Suppressor macrophage (primary cell): ENCODE measurements at places on chromosomes 16 and 17.

GRCh38 chr16:82736224-82736623 is 109.5 kb downstream of the CDH13 start:
- no peak for DNase-seq

GRCh38 chr17:18008496-18009268 is 30.3 kb downstream of the ATPAF2 start:
- no peak for DNase-seq

GRCh38 chr17:60905709-60906108 is 228.1 kb downstream of the BCAS3 start:
- DNase-seq: no peak

- DNase-seq: peak; percentile 58
Measured at GRCh38 chr17:40485851-40486521, 15.4 kb downstream of the TNS4 start.

GRCh38 chr17:38725066-38725465 is 5.1 kb upstream of the CISD3 start:
- DNase-seq: no peak

DNA sequence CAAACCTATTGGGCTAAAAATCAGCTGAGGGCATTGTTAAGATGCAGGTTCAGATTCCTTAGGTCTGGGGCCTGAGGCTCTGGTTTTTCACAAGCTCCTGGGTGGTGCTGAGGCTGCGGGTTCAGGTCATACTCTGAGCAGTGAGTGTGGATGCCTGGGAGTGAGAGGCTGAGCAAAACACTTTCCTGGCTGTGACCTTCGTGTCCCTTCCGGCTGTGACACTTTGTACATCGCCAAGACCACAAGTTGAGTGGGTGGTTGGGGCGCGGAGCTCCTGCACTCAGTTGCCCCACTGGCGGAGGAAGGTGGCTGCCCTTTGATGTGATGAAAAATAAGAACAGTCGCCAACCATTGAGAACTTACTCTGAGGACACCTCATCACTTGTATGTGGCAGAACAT is 24.8 kb downstream of the CCR7 start:
- no peak for DNase-seq

- DNase-seq: no peak
Measured at GRCh38 chr16:85090873-85091521, 21.3 kb downstream of the CIBAR2 start.

GRCh38 chr17:41658846-41659245 is 29.8 kb upstream of the EIF1 start:
- no peak for DNase-seq
